CD14-positive monocyte (primary cell): ENCODE measurements at places on chromosomes 4 and X. TPM values are rescaled to one million over a fixed set of nuclear protein-coding genes. Genes with fewer than 3 reads are reported as not detected.

SPANXB1 gene
- polyA plus RNA-seq, result not detected in 2 replicates

IL21 gene
- not detected for polyA plus RNA-seq

ANAPC4 gene
- 15.1 TPM for polyA plus RNA-seq

TMEM184C gene
- polyA plus RNA-seq, result 20.7 TPM

IQSEC2 gene
- 6.5 TPM for polyA plus RNA-seq

SLC25A4 gene
- not detected for polyA plus RNA-seq

DCTD gene
- polyA plus RNA-seq, result 45.8 TPM

GRPR gene
- 0.35 TPM for polyA plus RNA-seq
